ENCODE measurements at places on chromosomes 2 and 18. TPM values are rescaled to one million over a fixed set of nuclear protein-coding genes. Genes with fewer than 3 reads are reported as not detected.

PSTPIP2 gene
- total RNA-seq = 22.2 TPM

PID1 gene
- total RNA-seq = 13.5 TPM

ITPRIPL1 gene
- 11.1 TPM for total RNA-seq

CFAP210 gene
- not detected for total RNA-seq

DHX57 gene
- 8.8 TPM for total RNA-seq

CPS1 gene
- 9.2 TPM for total RNA-seq

LYG1 gene
- 4.3 TPM for total RNA-seq

GAREM2 gene
- total RNA-seq = 1.4 TPM

OST4 gene
- 309 TPM for total RNA-seq

MROH2A gene
- not detected for total RNA-seq

ANO7 gene
- total RNA-seq = 0.98 TPM

PTPRN gene
- not detected for total RNA-seq

PAIP2B gene
- total RNA-seq = 13.0 TPM

INHBB gene
- total RNA-seq = 35.0 TPM

CRYGA gene
- total RNA-seq = not detected

LBH gene
- total RNA-seq = 18.2 TPM

TLX2 gene
- total RNA-seq = not detected

IGFBP2 gene
- 16.0 TPM for total RNA-seq

SFT2D3 gene
- 12.3 TPM for total RNA-seq

BOLL gene
- not detected for total RNA-seq

KCNG3 gene
- not detected for total RNA-seq

CASP10 gene
- 13.1 TPM for total RNA-seq

CLASP1 gene
- total RNA-seq = 80.3 TPM

TNP1 gene
- not detected for total RNA-seq

BARD1 gene
- total RNA-seq = 16.7 TPM

Data from breast epithelium (tissue), 4 donors.